ENCODE measurements at places on chromosomes 2 and 18.
A peak's percentile ranks its signal among the peaks of the same experiment; 100 is the strongest.

DNA sequence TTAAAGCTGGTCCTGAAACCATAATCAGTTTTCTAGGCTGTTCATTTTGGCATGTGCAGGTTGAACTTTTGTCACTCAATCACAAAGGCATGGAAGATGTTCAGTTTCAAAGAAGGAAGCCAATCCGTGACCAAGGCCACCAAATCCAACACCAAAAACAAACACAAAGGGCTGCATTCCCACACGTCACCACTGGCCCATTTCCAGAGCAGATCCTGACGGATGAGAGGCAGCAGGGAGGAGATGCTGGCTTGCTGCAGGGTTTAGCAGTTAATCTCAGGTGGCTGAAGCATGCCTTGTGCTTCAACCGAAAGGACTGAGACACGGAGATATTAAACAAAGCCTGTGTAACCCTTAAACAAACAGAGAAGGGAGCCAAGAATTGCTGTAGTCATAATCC lies 191.9 kb upstream of the CTAGE1 start:
- peak; percentile 60 for DNase-seq

DNA sequence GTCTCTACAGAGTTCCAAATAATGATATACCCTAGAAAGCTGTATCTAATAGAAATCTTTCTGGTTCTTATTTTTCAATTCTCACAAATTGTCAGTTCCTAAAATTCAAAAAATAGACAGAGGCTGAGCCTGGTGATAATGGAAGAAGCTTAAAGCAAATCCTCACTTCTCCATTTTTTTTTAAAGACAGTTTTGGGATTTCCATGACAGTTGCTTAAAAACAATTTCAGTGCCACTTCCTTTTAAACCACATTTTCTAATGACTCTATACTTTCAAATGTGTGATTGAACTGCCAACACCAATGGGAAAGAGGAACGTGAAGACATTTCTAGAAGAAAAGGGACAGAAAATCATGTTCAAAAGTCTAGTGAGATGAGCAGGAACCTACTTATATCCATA lies 4.0 kb downstream of the GKN2 start:
- no peak for DNase-seq

- no peak for DNase-seq
These were observed 94.8 kb downstream of the EML6 start for GRCh38 chr2:54818226-54818625.

GRCh38 chr18:13809043-13809430 lies 14.9 kb upstream of the MC5R start:
- no peak for DNase-seq

DNA sequence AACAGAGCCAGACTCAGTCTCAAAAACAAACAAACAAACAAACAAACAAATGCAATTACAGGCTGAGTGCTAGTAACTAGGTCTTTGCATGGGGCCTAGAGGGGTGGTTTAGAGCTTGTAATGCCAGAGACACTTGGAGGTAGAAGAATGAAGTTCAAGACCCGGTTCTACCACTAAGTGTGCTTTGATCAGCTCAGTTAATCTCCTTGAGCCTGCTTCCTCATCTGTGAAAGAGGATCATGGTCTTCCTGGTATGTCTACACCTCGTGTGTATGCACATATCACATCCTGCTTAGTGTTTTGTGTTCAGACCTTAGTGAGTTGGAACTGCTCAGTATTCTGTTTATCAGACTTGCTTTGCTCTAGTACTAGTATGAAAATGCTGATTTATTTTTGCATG lies 4.8 kb upstream of the ATP6V1C2 start:
- no peak for DNase-seq

All from upper lobe of right lung (tissue), 1 donor.